ENCODE measurements at places on chromosomes 6 and 20.

GRCh38 chr6:35016502-35017321 lies 124.4 kb downstream of the TCP11 start:
- no peak for DNase-seq

GRCh38 chr6:56933650-56934049 lies 21.3 kb upstream of the BEND6 start:
- no peak for DNase-seq

DNA sequence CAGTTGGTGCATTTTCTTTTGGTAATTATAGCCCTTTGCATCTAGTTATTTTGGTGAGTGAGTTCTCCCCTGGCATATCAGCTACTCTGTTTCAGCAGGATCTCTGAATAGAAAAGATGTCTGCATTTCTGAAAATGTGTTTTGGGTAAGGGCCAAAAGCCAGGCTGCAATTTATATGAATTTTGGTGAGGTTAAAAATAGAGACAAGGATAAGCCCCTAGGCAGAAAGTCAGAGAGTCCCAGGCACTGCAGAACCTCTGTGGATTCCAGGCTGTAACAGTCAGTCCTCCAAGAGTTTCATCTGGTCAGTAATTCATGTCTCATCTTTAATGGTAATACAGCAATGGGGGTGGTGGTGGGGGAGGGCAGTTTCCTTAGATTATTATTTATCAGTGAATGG lies 53.0 kb downstream of the HDGFL1 start:
- DNase-seq: no peak

GRCh38 chr6:96330884-96331283 lies 190.7 kb upstream of the UFL1 start:
- DNase-seq: no peak

GRCh38 chr6:147055821-147056392 lies 148.3 kb upstream of the STXBP5 start:
- peak; percentile 29 for DNase-seq

DNA sequence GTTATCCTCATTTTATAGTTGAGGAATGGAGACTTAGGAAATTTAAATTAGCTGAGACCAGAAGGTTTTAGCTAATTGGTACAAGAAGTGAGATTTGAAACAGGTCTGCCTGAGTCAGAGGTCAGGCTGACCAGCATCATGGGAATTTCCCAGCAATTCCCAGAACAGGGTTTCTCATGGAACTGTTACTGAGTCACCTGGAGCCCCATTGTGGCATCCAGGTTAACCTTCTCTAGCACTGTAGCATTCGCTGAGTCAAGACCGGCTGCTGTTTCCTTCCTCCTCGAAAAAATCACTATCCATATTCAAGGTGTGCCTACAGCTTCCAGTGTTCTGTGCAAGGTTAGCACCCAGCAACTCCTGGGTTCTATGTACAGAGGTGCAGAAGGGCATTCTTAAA lies 238.0 kb upstream of the MAN1A1 start:
- DNase-seq: no peak

DNA sequence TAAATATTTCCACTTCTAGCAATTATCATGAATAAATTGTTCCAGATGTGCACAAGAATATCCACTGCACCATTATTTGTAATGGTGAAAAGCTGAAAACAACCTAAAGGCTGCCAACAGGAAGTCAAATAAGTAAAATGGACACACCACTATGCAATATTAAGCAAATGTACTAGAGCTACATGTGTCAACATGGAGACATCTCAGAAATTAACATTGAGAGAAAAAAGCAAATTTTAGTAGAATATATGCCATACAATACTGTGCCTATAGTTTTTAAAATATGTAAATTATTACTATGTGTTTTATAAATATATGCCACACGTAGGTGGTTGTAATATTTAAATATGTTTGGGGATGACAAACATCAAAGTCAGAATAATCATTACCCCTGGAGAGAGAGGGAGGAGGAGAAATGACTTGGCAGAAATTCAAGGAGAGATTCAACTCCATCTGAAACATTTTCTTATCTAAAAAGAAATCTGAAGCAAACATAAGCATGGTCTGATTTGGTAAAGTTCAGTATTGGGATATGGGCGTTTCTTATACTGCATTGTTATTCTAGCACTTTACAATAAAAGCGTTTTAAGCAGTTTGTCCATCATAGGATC lies 475.5 kb downstream of the QKI start:
- DNase-seq: no peak

DNA sequence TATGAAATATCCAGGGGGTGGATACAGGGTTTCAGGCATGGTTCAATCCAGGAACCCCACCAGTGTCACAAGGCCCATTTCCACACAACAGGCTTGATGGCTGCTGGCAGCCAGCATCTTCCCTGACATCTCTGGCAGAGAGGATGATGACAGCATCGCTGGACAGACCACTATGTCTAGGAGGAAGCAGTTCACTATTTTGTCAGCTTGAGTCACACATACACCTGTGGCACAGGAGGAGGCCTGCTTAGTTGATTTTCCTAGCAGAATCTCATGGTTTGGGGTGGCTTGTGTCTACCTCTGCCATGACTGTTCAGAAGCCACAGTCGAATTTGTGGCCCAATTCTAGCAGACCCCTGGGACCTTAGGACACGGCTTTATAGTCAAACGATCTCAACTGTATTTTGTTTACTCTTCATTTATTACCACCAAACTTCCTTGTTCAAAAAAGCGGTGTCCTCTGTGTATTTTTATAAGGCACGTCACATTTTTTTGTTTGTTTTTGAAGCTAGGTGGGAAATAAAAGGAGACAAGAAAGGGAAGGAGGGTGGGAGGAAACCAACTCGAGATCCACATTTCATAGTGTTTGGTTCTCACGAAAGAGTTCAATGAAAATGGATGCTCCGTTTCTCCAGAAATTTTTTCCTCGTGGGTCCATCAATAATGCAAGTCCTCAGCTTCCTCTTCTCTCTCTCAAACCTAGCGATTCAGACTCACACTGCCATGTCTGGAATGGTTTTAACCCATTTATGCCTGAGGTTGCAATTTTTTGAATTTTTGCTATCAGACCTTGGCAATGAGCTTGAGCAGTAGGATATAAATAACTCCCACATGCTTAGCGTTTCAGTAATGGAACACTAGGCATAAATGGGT lies 94.4 kb downstream of the TOX2 start:
- no peak for DNase-seq

DNA sequence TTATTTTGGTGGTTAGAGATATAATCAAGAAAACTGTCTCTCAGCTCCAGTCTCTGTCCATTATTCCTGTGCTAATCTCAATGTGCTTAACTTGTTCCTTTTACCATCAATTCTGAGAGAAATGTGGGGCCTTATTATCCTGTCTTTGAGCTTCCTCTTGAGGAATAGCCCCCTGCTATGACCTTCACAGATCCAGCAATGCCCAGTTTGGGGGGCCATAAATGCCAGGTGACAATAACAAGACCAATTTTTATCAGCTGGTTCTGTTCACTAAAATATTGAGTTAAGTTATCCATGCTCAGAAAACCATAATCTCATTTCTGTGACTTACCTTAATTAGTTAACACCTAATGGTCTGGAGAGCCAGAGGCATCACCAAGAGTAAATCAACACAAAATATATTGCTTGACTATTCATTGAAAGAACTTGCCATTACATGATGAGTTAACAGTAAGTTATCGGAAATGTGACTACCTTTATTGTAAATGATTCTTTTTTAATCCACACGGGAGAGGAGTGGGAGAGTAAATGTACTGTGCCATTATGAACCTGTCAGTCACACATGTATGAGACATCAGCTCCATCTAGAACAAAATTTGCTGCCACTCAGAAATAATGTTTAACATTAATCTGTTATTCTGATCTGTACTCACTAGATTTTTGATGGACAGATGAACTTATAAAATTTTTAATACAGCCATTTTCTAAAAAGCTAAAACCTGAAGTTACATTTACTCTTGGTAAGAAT lies 149.7 kb downstream of the ID4 start:
- no peak for DNase-seq

DNA sequence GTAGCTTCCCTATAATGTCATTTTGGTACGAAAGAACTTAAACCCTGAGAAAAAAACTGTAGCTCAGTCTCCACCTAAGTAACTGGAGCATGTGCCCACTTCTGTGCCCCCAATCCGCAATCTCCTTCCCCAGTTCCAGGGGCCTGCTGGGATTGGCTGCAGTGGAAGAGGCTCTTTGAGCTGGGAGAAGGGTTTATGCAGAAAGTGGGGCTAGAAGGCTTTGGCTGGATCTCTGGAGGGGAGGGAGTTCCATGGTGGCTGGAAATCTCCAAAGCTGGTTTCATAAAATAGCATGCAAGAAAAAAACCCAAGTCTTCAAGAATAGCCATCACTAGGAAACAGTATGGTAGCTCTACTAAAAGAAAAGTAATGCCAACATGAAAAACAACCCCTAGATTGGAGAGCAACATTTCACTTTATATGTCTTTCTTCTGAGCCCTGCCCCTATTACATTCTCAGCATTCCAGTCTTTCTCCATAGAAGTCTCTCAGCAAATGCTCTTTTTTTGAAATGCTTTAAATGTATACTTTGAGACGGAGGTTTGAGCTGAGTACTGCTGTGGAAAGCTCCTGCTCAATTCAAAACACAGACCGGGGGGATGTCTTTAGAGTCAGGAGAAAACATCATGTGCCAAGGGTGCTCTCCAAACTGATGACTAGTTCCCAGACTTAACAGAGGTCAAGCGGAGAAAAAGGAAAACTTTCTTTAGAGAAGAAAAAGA lies 36.0 kb upstream of the FOXO3 start:
- DNase-seq: no peak

GRCh38 chr6:64280569-64280968 lies 645.0 kb downstream of the PHF3 start:
- peak; percentile 17 for DNase-seq

- DNase-seq: no peak
These were observed 694 bp downstream of the SLC17A9 start for GRCh38 chr20:62952968-62953838.
